ENCODE measurements at places on chromosomes 12 and 14.

- no peak for DNase-seq
Observed at GRCh38 chr14:38158468-38158867, 49.2 kb upstream of the SSTR1 start.

DNA sequence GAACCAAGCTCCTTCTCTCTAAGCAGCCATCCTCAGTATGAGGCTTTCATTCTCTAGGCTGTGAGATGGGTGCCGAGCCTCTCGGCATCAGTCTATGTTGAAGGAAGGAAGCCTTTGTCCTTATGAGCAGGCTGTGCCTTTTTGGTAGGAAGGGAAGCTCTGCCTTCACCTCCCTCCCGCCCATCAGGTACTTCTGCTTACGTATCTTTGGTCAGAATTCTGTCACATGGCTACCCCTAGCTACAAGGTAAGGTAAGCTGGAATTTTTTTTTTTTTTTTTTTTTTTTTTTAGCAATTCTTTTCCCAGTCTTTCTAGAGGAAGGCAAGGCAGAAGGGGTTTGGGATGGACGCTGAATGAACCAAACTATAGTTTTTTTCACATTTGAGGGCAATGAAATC lies 16.9 kb downstream of the BATF start:
- no peak for DNase-seq

GRCh38 chr12:80936642-80937390 lies 918 bp downstream of the LIN7A start:
- no peak for DNase-seq

- DNase-seq, result no peak
Observed at GRCh38 chr12:49959685-49960473, 1.8 kb upstream of the AQP5 start.

Measured in activated naive CD4-positive, alpha-beta T cell treated with Interleukin-2 at 50 U/mL for 16 hours (primary cell).